Suppressor macrophage treated with lipopolysaccharide for 1 hour (primary cell): ENCODE measurements at places on chromosomes 11 and 22.

GRCh38 chr11:126598344-126599216, 243.1 kb downstream of the ST3GAL4 start:
- DNase-seq, result no peak

- DNase-seq, result peak; percentile 4
Measured at GRCh38 chr11:121210445-121211080, 82.0 kb upstream of the SC5D start.

- no peak for DNase-seq
Measured at GRCh38 chr11:6681949-6682348, 1.2 kb downstream of the MRPL17 start.

DNA sequence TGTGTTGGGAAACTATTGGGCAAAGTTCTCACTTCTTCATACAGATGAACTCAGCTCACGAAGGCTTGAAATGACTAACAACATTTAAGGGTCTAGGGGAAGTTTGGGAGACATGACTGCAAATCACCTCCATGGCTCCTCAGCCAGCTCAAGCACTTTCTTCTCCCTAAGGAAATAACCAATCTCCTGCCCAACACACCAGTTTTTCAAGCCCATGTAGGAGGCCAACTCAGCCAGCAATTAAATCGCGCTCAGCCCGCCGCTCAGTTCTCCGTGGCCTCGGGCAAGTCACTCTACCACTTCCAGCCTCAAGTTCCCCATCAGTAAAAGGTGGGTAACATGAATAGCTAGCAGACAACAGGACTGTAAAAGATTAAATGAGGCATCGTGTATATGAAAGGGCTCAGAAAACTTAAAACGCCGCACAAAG, 796 bp downstream of the POLDIP3 start:
- peak; percentile 91 for DNase-seq

DNA sequence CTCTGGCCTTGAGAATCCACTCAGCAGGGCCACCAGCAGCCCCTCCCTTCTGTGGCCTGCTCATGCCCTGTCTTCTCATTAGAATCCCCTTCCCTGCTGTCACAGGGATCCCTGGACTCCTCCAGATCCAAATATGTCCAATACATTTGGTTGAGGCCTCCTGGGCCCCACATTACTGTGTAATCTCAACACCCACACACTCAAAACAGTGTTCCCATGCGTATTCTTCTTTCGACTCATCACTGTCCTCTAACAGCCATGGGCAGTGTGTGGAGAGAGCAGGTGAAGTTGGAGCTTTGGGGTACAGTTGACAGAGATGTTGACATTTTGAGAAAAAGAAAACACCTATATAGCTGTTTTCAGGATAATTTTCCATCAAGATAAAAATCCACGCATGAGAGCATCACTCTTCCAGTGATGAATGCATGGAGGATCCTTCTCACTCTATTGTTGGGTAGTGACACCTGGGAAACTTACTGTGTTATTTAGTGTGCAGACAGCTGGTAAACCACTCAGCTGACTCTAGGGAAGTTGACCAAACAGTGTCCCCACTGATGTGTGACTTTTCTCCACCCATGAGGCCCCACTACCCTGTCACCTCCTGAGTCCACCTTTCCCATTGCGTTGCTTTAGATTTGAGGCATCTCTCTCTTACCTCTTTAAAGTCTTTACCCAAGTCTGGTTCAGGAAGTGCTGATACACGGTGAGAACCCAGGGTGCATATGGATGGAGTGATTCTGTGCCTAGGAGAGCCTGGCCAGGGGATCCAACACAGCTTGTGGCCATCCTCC, 28.7 kb upstream of the VPREB1 start:
- no peak for DNase-seq

DNA sequence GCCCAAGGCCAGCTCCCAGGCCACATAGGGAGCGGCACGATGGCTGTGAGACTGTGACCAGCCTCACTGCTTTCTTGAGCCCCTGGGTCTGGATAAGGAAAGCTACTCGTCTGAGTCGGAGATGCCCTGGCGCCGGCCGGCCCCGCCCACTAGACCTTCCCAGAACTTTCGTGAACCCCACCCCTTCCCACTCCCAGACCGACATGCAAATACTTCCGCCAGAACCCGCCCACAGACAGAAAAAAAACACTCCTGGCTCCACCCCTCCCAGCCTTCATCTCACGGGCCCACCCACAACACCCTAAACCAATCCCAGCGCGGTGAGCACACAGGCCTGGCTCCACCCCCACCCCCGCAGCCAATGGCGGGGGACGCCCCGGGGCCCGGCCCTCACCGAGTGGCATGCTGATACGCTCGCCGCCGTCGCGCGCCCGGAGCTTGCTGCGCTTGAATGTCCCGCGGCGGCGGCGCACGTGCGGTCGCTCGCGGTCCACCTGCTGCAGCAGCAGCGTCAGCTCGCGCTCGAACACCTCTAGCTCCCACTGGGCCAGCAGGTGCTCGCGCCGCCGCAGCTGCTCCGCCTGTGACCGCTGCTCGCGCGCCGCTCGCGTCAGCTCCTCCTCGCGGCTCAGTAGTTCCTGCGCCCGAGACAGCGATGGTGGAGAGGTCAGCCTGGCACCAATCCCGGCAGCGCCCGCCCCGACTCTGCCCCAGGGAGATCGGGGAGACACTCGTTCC, 7.0 kb downstream of the MAP3K11 start:
- DNase-seq, result peak; percentile 62

DNA sequence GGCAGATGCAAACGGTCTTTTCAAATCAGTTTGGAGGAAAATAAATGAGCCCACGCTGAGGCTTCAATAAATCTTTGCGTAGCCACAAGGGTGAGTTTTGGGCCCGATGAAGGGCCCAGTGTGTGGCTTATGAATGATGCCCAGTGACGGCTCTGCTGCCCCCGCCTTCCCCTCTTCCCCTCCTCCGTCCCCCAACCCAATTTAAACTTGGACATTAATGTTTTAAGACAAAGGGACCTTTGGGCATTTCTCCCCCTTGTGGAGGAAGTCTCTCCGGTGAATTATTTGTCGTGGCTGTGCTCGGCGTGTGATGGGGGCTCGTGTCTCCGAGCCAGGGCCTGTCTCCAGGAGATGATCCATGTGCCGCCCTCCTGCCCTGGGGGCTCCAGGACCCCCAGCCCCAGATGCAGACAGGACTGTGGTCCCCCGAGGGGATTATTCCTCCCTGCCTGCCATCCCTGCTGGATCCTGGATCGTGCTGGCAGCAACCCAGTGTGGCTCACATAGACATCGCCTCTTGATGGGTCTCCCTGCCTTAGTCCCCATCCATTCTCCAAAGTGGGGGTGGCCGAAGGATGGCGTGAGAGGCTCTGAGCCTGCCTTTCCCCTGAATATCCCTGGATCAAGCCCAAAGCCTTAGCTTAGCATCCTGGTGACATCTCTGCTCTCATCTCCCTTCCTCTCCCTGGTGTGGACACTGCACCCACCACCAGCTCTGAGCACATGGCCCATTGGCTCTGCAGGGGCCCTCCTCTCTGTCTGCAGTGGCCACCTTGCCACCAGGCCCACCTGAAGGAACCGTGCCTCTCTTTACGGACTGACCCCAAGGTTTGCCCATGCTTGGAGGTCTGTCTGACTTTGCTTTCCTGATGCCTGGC, 56.4 kb downstream of the SMIM38 start:
- DNase-seq, result peak; percentile 30

DNA sequence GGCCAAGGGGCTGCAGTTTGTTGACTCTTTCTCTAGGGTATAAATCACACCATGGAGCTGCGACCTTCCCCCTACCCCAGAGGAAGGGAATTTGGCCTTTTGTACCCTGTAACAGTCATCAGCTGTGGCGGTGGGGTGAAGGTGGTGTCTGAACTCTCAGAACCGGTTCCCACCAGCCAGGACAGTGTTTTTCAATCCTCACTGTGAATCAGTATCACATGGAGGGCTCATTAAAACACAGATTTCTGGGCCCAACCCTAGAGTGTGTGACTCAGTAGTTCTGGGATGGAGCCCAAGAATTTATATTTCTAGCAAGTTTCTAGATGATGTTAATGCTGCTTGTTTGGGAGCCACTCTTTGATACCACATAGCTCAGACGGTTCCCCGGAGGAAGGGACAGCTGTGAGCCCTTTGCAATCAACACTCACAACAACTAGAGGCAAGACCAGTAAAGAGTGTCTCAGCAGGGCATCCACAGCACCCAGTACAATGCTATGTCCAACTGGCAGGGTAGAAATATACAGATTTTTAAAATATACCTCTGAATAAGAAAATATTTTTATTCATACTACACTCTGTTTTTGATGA, 43.9 kb upstream of the FAT3 start:
- DNase-seq, result no peak

DNA sequence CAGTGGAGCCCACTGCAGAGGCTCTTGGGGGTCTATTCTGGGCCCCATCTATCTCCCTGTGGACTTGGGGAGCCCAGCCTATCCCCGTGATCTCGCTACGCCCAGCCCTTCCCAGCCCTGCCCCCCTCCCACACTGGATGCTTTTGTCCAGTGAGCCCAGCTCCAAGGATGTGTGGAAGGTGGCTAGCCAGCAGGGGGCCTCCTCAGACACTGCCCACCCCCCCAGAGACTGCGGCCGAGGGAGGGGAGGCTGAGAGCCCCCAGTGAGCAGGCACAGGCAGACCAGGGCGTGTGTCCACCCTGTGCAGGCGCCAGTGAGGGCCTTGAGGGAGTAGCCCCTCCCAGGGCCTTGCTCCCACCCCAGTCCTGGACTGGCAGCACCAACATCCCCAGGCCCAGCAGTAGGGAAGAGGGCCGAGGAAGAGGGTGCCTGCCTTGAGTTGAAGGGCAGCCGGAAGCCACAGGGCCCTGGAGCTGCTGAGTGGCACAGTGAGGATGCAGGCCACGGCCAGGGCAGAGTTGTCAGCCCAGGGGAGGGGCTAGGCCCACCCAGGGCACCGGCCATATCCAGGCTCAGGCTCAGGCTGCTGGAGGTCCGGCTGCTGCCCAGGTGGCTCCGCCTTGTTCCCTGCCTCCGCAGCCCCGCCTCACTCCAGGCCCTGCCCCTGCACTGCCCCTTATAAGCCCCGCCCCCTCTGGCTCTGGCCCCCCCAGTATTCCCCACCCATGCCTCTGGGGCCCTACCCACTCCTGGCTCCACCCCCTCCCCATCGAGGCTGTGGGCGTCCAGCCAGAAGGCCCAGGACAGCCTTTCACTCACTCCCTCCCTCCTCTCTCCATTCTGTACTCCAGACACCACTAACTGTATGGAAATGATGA, 28.0 kb downstream of the MOB2 start:
- peak; percentile 28 for DNase-seq
